Neural crest cell (in vitro differentiated cells): ENCODE measurements at places on chromosomes 5 and 9. TPM values are rescaled to one million over a fixed set of nuclear protein-coding genes. Genes with fewer than 3 reads are reported as not detected.

DNA sequence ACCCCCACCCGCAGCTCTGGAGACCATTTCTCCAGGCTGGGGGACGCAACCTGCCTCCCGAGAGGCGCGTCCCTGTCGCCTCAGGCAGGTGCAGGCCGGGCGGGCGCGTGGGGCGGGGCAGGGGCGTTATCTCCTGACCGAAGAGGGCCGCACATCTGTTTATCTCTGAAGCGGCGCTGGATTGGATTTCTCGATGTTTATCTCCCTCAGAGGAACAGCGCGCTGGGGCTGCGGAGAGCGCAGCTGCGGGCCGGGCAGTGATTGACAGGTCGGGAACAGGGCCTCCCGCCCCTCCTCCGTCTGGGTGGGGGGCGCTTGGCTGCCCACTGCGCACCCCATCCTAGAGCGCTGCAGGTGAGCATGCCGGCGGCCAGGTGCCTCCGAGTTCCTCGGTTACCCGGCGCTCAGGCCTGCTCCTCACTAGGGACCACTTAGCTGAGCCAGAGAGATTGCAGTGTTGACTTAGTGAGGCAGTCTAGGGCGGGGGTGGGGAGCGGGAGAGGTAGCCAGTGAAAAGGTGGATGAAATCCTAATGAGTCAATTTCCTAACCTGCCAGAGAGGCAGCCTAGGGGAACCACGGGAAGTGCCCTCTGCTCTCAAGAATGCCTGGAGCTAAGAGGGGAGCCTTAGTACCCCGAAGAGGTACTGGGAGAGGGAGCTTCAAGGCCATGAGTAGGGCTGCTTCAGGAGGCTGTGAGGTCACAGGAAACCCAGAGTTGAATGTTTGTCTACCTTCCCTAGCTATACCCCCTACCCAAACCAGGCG is 39.6 kb upstream of the TIFAB start:
- no peak for DNase-seq

Gene SLC25A46
- total RNA-seq, result 34.2 TPM in 2 replicates

DNA sequence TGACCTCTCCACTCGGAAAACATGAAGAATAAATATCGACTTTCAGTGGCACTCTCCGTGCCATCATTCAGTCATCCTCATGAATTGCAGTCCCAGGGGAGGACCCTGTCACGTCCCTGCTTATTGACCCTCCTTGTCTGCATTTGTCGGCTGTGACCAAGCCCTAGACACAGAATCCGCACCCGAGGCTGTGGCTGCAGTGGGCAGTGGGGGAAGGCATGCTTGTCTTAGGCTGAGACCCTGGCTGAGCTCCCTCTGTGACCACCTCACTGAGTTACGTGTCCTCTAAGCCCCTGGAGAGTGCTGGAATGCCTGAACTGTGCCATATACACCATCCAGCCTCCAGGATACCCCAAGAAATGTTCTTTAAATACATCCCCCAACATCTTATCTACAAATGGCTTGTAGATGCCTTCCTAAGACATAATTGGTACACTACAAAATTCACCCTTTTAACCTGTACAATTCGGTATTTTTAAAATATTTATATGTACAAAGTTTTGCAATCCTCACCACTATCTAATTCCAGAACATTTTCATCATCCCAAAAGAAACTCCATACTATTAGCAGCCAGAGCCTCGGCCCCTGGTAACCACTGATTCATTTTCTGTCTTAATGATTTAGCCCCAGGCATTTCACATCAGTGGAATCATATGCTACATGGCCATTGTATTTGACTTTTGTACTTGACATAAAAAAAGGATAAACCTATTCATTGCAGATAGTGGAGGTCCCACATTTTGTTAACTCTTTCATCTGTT is 80.8 kb upstream of the ICE1 start:
- DNase-seq, result no peak

- no peak for DNase-seq
Observed at GRCh38 chr5:62065050-62065449, 241.0 kb upstream of the KIF2A start.

GRCh38 chr5:171365351-171365750 is 22.3 kb upstream of the NPM1 start:
- no peak for DNase-seq

Gene LPAR1
- total RNA-seq, result 10.2 and 11.3 TPM in 2 replicates

DNA sequence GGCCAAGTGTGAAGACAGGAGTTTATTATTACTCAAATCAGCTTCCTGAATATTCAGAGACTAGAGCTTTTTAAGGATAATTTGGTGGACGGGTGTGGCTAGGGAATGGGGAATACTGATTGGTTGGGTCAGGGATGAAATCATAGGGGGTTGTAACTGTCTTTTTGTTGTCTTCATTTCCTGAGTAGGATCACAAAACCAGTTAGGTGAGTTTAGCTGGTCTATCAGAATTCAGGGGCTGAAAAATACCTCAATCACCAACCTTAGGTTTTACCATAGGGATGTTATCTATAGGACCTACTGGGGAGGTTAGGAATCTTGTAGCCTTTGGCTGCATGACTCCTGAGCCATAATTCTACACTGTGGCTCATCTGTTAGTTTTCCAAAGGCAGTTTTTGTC is 235.8 kb downstream of the YTHDC2 start:
- DNase-seq, result no peak

DNA sequence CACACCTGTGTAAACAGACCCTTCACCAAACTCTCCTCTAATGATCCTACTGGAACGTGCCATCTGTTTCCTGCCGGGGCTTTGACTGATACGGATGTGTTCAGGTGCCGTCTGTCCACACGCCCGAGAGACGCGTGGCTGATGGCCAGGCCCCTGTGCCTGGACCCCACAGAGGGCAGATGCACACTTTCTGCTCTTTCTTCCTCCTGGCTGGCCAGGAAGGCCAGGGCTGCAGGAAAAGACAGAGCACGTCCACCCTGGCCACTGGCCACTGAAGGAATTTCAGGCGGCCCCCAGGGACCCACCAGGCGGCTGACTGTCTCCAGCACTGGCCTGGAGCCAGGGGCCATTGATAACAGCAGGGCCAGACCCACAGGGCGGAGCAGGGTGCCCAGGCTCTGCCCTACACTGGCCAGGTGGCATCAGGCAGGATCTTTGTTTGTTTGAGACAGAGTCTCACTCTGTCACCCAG is 3.6 kb upstream of the ENG start:
- no peak for DNase-seq

- no peak for DNase-seq
Observed at GRCh38 chr9:112795921-112796320, 45.4 kb downstream of the SNX30 start.

- no peak for DNase-seq
Observed at GRCh38 chr9:131528186-131528585, 2.9 kb downstream of the UCK1 start.

- DNase-seq, result no peak
Observed at GRCh38 chr5:172194985-172195774, 1.2 kb downstream of the EFCAB9 start.

- DNase-seq, result no peak
Observed at GRCh38 chr5:124662181-124662781, 84.2 kb downstream of the ZNF608 start.

Gene FOXD4L5
- total RNA-seq, result 0.34 and 0.37 TPM in 2 replicates

Gene CD180
- total RNA-seq, result not detected in 2 replicates

Gene DPM2
- 52.2 and 59.1 TPM in 2 replicates for total RNA-seq

GRCh38 chr9:114371973-114372917 is 15.5 kb downstream of the AKNA start:
- DNase-seq, result no peak

Gene PDE8B
- 0.44 and 1.1 TPM in 2 replicates for total RNA-seq

DNA sequence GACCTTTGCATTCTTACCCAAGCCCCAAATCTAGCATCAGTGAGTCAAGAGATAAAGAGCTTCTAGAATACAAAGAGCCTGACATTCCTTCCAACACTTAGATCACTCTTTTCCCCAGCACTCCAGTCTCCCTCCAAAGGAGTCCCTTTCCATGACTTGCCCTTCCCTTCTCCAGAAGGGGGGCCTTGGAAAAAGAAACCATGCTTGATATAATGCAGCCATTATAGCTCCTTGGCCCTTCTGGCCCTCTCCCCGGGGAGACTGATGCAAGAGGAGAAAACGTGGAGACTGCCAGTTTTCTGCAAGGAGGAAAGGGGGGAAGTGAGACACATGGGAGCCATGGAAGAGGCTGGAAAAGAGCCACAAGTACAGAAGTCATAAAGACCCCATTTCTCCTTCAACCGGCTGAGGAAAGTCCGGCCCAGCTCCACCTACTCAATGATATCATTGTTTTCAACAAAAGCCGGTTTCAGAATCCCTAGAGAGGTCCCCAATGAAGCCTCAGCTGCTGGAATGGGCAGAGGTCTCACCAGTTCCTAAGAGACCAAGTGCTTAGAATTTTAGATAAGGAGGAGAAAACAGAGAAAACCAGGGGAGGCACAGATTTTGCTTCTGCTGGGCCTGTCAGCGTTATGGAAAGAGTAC is 29.0 kb downstream of the ADAM19 start:
- no peak for DNase-seq

Gene GRXCR2
- not detected in 2 replicates for total RNA-seq

Gene CARD6
- not detected in 2 replicates for total RNA-seq

DNA sequence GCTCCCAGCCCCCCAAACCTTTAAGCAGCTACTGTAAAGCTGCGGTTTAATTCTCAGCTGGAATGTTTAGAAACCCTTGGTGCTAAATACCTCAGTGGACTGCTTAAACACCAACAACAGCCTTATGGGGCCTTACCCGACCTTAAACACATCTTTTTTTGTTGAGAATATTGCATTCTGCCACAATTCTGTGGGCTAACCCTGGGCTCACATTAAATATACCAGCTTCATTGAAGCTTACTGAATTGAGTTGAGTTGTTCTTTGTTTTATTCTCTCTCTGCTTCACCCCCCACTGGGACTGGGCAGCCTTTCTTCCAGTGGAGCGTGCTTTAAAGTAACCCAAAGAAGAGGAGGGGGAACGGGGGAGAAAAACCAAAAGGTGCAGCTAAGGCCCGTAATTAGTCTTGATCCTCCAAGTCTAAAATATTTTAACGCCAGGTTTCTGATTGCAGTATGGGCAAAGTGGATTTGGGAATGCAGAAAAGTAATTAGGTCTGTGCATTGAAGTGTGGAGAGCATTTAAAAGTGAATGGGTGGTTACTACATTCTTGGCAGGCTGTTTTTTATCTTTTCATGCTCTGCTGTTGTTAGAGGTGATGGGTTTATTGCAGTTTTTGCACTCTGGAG is 281.2 kb downstream of the NR2F1-AS1 start:
- DNase-seq, result no peak

- peak; percentile 77 for DNase-seq
Observed at GRCh38 chr9:97307091-97307490, 368 bp upstream of the CCDC180 start.

Gene PCDHA1
- 0.07 TPM in 1 of 2 replicates, not detected in the other for total RNA-seq

DNA sequence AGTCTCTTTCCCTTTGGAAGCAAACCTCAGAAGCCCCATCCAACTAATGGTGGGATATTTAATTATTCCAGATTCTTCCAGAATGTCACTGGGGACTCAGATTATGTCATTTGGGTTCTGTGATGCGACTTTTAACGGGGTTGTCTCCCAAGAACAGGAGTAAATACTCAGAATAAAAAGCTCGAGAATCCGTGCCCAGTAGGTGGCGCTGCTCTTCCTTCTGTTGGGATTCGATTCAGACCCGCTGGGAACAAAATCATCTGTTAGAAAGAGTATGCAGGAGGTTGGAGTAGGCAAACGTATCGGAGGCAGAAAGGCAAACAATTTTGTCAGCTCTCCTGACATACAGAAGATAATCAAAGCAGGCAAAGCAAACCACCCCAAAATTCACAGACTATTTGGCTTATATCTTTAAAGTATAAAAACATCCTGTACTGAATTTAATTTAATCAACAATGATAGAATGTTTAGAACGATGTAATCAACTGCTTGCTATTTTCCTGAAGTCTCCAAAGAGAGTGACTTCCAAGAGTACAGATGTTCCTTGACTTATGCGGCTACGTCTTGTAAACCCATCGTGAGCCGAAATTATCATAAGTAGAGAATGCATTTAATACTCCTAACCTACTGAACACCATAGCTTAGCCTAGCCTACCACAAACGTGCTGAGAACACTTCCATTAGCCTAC is 169.8 kb upstream of the RAI14 start:
- DNase-seq, result peak; percentile 88

- DNase-seq, result no peak
Observed at GRCh38 chr5:132473668-132474067, 16.9 kb downstream of the IRF1 start.

Gene LCN10
- total RNA-seq, result not detected in 2 replicates

GRCh38 chr5:71697967-71698366 is 21.1 kb upstream of the CARTPT start:
- no peak for DNase-seq

Gene GFI1B
- not detected in 2 replicates for total RNA-seq

DNA sequence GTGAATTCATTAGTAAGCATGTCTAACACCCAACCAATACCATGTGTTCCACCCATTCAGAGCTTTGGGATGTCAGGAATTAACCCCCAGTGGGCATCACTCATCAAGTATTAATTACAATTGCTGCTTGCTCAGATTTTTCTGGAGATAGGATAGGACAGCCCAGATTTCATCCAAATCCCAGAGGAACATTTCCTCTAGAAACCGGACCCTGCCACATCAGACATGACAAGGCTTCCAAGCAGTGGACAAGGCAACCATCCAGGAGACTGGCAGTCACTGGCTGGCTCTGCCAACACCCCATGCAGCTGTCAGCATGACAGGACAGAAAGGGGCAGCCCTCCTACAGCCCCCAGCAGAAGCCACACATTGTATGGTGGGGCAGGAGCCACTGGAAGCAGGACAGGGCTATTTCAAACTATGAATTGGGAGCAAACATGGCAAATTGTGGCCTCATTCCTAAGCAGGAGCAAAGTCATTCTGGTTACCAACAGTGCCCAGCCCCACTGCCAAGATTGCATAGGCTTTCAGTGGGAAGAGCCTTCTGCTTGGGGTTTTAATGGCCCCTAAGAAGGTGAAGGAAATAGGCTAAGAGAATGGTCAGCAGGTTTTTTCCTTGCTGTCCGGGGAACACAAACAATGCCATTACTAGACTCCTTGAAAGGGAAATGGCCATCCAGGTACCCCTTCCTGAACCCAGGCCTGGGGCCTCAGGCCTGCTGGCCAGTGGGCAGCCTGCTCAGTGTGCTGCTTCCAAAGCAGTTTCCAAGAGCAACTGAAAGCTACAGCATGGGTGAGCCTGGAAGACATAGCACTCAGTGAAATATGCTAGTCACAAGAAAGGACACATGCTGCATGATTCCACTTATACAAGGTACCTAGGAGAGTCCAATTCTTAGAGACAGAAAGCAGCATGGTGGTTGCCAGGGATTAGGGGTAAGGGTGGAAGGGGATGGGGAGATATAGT is 294.7 kb upstream of the SLC30A5 start:
- no peak for DNase-seq

Gene CKMT2
- 0.86 TPM in 1 of 2 replicates, not detected in the other for total RNA-seq

DNA sequence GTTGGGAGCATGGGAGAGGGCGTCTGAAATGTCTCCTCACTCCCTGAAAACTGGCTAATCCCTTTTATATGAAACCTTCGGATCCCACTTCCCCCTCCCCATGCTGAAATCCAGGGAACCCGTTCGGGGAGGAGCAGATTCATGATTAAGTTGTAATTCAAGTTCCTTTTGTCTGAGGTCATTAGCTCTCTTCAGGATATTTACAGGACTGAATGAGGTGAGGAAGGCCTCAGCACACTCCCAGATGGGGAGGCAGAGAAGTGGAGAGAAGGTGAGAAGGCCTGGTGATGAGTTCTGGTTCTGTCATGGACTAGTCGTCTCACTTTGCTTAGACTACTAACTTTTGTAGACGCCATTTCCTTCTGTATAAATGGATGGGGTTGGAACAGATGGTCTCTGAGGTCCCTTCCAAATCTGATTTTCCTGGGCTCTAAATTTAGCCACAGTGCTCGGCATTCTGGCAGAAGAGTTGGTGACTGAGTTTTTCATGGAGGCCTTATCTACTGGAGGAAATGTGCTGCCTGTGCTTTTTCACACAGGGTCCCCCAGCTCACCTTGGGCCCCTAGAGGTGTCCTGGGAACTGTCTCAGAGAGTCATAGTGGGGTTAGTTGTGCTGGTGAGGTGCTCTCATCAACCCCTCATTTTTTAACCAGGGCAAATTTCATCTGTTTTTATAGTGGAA is 62.3 kb downstream of the PRDM6 start:
- no peak for DNase-seq
